Astrocyte (in vitro differentiated cells and primary cell): ENCODE measurements at places on chromosomes 3 and 15. TPM values are rescaled to one million over a fixed set of nuclear protein-coding genes. Genes with fewer than 3 reads are reported as not detected.

DNA sequence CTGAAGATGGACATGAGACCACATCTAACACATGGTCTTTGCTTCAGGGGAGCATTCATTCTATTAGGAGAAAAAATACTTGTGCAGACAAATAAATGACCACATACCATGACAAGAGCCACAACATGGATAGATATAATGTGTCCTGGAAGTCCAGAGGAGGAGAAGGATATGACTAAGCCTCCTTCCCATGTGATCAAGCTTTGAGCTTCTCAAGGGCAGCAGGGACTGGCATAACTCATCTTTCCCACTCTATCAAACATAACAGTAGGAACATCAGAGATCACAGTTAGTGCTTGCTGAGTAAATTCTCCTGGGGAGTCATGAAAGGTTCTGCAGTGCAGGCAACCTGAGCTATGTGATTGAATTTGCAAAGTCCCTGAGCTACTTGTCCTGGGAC, 86.0 kb upstream of the LPP start:
- peaks cover 8% of the 10 kb centered on the region for H3K4me1 ChIP-seq
- no peaks in the 10 kb centered on the region for H3K36me3 ChIP-seq

DNA sequence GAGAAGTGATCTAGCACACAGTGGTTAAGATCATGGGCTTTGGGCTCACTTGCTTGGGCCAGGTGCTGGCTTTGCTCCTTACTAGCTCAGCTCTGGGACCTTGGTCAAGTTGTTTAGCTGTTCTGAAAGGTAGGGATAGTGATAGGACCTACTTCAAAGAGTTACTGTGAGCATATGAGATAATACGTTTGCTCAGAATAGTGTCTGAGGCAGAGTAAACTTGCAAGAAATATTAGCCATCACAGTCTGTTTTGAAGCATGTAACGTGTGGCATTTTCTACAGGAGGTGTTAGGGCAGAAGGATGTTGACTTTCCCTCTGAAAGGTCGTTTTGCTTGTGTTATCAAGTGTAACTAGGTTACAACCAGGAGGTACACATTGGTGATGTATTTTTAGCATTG, 34.5 kb upstream of the NFKBIZ start:
- no peaks in the 10 kb centered on the region for H3K27me3 ChIP-seq
- no peaks in the 10 kb centered on the region for H3K4me1 ChIP-seq
- no peaks in the 10 kb centered on the region for H3K36me3 ChIP-seq
- H3K27ac ChIP-seq, result no peak overlapping the region

- H3K4me3 ChIP-seq, result no peak overlapping the region
- no peaks in the 10 kb centered on the region for H3K4me1 ChIP-seq
- no peaks in the 10 kb centered on the region for H3K36me3 ChIP-seq
- no peak overlapping the region for H3K27ac ChIP-seq
- no peak for DNase-seq
Measured at GRCh38 chr3:50375258-50375931, 16.1 kb upstream of the TMEM115 start.

- no peak overlapping the region for H3K27ac ChIP-seq
- no peaks in the 10 kb centered on the region for H3K36me3 ChIP-seq
- DNase-seq, result no peak
- H3K27me3 ChIP-seq, result peaks cover 24% of the 10 kb centered on the region
- no peak overlapping the region for H3K4me3 ChIP-seq
- H3K4me1 ChIP-seq, result no peaks in the 10 kb centered on the region
Measured at GRCh38 chr3:71907996-71908395, 123.0 kb upstream of the PROK2 start.

DNA sequence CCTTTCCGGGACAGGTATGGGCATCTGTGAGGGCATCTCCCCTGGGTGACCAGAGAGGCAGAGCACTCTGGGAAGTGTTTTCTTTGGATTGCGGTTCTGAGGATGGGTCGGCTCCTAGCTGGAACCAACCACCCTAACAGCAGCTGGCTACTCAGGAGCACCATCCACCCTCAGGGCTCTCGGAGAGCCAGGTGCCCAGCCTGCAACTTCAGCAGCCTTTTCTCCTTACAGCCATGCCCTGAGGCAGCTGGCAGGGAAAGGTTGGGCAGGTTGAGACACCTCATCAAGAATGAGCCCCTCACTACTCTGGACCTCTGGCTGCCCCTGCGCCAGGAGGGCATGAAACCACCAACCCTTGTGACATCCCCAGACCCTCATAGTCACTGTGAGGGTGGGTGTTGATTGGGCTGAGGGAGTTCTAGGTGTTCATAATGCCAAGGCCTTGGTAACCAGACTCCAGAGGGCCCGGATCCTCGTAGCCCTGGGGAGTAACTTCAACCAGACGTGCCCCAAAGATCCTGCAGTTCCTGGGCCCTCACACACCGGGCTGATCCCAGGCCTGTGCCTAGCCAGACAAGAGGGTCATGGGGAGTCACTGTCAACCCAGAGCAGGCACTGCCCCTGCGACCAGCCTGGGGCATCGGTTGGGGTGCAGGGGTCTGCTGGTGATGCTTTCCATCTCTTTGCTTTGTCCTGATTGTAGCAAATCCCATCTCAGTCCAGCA, 114.4 kb upstream of the ABHD17C start:
- no peak for DNase-seq
- H3K4me3 ChIP-seq, result no peak overlapping the region
- no peaks in the 10 kb centered on the region for H3K27me3 ChIP-seq
- H3K4me1 ChIP-seq, result peaks cover 11% of the 10 kb centered on the region
- H3K27ac ChIP-seq, result no peak overlapping the region

Gene CCK
- not detected in 2 replicates for total RNA-seq

- no peak overlapping the region for H3K4me3 ChIP-seq
- no peaks in the 10 kb centered on the region for H3K27me3 ChIP-seq
- no peak overlapping the region for H3K27ac ChIP-seq
Measured at GRCh38 chr3:55567121-55567520, 80.0 kb upstream of the WNT5A start.

GRCh38 chr15:80978685-80979329, 10.8 kb downstream of the MESD start:
- H3K4me1 ChIP-seq, result no peaks in the 10 kb centered on the region
- H3K36me3 ChIP-seq, result peaks cover 7% of the 10 kb centered on the region
- peak; percentile 52 for DNase-seq
- no peak overlapping the region for H3K27ac ChIP-seq
- H3K27me3 ChIP-seq, result no peaks in the 10 kb centered on the region

- peak overlapping the region; percentile 64 for H3K4me3 ChIP-seq
- H3K27me3 ChIP-seq, result no peaks in the 10 kb centered on the region
- H3K27ac ChIP-seq, result no peak overlapping the region
- peaks cover 4% of the 10 kb centered on the region for H3K4me1 ChIP-seq
- DNase-seq, result peak; percentile 38
Measured at GRCh38 chr3:112333381-112334317, 693 bp downstream of the CD200 start.

DNA sequence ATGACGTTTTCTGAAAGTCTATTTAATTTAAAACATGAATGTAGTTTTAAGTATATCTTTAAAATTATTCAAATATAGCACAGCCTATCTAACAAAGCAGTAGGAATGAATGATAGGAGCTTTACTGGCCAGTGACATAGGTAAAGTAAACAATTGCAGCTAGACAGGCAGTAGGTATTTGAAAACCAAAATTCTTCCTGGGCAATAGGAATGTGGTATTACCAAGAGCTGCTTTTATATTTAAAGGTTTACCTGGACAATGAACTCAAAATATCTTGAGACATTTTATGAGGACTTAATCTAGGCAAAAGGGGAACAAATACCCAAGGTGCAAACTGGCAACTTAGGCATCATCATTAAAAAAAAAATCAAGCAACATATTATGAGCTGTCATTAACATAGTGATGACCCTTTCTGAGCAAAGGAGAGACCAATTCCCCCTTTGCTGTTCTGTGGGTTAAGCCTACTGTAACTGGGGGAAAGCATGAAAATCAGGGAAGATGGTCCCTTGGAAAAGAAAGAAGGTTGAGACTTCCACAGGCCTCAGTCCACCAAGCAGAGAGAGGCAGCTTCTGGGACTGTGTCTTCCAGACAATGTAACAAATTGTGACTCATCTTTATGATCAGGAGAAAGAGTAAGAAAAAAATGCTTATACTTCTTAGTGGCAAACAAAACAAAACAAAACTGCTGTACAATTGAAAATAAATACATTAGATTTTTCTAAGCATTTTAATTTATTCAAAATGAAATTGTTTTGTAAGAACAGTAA, 12.9 kb downstream of the ISL2 start:
- H3K4me1 ChIP-seq, result peaks cover 12% of the 10 kb centered on the region
- no peak for DNase-seq
- peaks cover 36% of the 10 kb centered on the region for H3K27me3 ChIP-seq
- no peak overlapping the region for H3K27ac ChIP-seq

- peak; percentile 99 for DNase-seq
- no peaks in the 10 kb centered on the region for H3K27me3 ChIP-seq
- peaks cover 50% of the 10 kb centered on the region for H3K4me1 ChIP-seq
- peak overlapping the region; percentile 97 for H3K27ac ChIP-seq
- H3K4me3 ChIP-seq, result no peak overlapping the region
Measured at GRCh38 chr15:67127965-67128364, 62.6 kb downstream of the SMAD3 start.

DNA sequence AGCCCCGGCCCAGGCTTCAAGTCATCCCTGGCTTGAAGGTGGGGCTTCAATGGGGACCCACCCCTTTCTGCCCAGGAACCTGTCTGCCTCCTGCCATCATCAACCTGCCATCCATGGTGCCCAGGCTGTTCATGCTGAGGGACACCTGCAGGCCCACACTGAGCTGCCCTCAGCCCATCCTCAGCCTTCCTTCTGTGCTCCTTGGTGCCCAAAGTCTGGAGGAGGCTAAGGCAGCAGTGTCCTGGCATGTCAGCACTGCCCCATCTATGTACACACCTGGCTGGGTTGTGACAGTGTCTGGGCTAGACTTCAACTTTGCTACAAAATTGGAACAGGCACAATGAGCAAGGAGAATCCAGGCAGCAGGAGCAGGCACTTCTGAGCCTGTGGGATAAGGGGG, 745.3 kb upstream of the EPHA6 start:
- H3K27ac ChIP-seq, result no peak overlapping the region
- H3K27me3 ChIP-seq, result no peaks in the 10 kb centered on the region
- DNase-seq, result no peak
- no peaks in the 10 kb centered on the region for H3K36me3 ChIP-seq
- no peak overlapping the region for H3K4me3 ChIP-seq

DNA sequence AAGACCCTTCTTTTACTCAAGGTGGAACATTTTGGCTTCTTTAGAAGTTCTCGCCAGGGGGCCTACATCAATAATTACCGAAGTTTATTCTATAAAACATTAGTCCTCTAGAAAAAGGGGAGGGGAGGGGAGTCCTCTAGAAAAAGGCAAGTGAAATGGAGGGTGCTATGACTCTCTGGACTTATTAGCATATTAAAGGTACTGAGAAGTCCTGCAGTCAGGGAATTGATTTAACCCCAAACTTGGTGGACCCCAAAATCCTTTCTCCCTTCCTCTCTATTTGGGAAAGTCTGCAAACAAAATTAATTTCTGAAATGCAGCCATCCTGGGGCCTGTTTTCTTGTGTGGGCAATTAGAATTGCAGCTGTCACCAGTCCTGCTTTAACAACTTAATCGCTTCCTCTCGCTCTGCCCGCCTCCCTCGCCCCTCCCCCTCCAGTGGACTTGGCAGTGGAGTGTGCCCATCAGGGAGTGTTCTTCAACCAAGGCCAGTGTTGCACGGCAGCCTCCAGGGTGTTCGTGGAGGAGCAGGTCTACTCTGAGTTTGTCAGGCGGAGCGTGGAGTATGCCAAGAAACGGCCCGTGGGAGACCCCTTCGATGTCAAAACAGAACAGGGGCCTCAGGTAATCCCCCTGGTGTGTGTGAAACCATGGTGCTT, 18.9 kb upstream of the LRRK1 start:
- no peak for DNase-seq
- no peaks in the 10 kb centered on the region for H3K27me3 ChIP-seq
- H3K4me3 ChIP-seq, result no peak overlapping the region
- no peaks in the 10 kb centered on the region for H3K36me3 ChIP-seq

GRCh38 chr3:46926871-46927717, 49.5 kb downstream of the CCDC12 start:
- no peak overlapping the region for H3K4me3 ChIP-seq
- peak overlapping the region; percentile 64 for H3K27ac ChIP-seq
- no peaks in the 10 kb centered on the region for H3K27me3 ChIP-seq
- peaks cover 28% of the 10 kb centered on the region for H3K4me1 ChIP-seq
